ENCODE measurements at places on chromosomes 16 and 17.
A peak's percentile ranks its signal among the peaks of the same experiment; 100 is the strongest.

- H3K27ac ChIP-seq: no peak overlapping the region
- H3K4me3 ChIP-seq: no peak overlapping the region
- no peak for DNase-seq
- peaks cover 34% of the 10 kb centered on the region for H3K36me3 ChIP-seq
- H3K4me1 ChIP-seq: peaks cover 71% of the 10 kb centered on the region
- no peaks in the 10 kb centered on the region for H3K27me3 ChIP-seq
Observed at GRCh38 chr17:41910701-41911391, 7.9 kb downstream of the ACLY start.

DNA sequence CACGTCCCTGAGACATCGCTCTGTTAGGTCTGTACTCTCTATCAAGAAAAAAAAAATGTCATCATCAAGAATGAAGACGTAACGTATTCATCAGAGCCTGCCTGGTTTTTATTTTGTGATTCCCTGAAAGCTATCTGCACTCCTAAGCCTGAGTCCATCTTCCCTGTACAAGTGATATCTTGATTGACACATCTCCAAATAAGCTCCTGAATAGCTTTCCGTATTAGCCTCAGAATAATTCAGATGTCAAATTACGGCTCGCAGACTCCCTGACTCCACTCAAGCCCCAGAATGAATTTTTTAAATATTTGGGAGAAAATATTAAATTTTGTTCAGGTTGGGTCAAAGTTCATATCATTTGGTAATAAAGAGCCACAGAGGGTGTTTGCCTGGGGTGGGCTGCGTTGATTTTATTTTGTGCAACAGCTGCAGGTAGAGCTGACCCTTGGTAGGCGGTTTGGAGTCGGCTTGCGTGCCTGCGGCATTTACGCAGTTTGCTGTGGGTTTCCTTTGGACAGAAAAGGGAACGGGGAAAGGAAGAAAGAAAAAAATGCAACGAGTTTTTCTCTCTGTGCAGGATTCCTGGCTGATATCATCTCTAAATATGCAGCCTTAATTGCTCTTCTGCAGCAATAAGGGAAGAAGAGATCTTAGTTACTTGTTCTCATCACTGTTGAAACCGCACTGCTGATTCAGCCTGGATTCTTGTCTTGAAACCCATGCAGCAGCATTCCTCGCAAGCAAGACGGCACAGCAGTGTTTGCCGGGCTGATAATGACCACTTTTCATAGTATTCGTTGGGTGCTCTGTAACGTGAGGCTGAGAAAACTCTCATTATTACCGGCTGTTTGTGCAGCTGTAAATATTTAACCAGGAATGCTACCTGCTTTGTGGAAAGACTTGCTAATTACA lies 114.7 kb downstream of the IRX3 start:
- no peaks in the 10 kb centered on the region for H3K27me3 ChIP-seq
- peaks cover 77% of the 10 kb centered on the region for H3K4me1 ChIP-seq
- no peak overlapping the region for H3K4me3 ChIP-seq
- DNase-seq: peak; percentile 46
- no peaks in the 10 kb centered on the region for H3K36me3 ChIP-seq

GRCh38 chr16:9203956-9204355 lies 112.5 kb downstream of the HAPSTR1 start:
- no peak overlapping the region for H3K4me3 ChIP-seq
- H3K27me3 ChIP-seq: 0 out of 2 replicates have a peak, but pooled peaks cover 2% of the 10 kb centered on the region
- H3K27ac ChIP-seq: no peak overlapping the region
- no peaks in the 10 kb centered on the region for H3K4me1 ChIP-seq
- DNase-seq: no peak
- H3K36me3 ChIP-seq: no peaks in the 10 kb centered on the region

DNA sequence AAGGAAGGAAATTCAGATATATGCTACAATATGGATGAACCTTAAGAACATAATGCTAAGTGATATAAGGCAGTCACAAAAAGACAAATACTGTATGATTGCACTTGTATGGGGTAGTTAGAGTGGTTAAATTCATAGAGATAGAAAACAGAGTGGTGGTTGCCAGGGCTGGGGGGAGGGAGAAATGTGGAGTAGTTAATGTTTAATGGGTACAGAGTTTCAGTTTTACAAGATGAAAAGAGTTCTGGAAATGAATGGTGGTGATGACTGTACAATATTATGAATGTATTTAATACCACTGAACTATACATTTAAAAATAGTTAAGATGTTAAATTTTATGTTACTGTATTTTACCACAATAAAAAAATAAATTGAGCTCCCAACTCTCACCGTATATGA lies 157.9 kb downstream of the TOX3 start:
- H3K27ac ChIP-seq: no peak overlapping the region
- H3K4me3 ChIP-seq: no peak overlapping the region
- H3K27me3 ChIP-seq: no peaks in the 10 kb centered on the region
- peaks cover 32% of the 10 kb centered on the region for H3K4me1 ChIP-seq
- peak; percentile 59 for DNase-seq
- H3K36me3 ChIP-seq: no peaks in the 10 kb centered on the region

DNA sequence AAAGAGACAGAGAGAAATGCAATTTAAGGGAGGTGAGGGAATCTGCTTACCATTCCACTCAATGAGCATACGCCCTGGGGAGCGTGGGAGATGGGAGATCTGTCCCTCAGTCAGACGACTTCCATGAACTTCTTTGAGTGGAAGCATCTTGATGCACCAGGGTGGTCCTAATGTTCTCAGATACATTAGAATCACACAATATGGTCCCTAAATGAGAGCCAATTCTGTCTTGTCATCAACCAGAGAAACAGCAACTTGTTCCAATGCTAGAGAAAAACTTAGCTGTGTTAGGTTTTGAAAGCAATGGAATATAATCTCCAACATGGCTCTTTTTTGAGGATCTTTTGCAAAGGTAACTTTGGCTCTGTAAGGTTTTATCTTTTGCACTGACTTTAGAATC lies 44.1 kb downstream of the GPR139 start:
- DNase-seq: no peak
- H3K4me3 ChIP-seq: no peak overlapping the region
- no peaks in the 10 kb centered on the region for H3K4me1 ChIP-seq

GRCh38 chr17:77693776-77694175 lies 264.7 kb upstream of the TNRC6C start:
- H3K36me3 ChIP-seq: no peaks in the 10 kb centered on the region
- peaks cover 90% of the 10 kb centered on the region for H3K27me3 ChIP-seq
- H3K4me3 ChIP-seq: no peak overlapping the region
- DNase-seq: no peak
- H3K4me1 ChIP-seq: no peaks in the 10 kb centered on the region

GRCh38 chr17:71636644-71637043 lies 484.2 kb upstream of the SOX9 start:
- H3K4me3 ChIP-seq: no peak overlapping the region
- H3K36me3 ChIP-seq: no peaks in the 10 kb centered on the region
- DNase-seq: no peak
- H3K27ac ChIP-seq: no peak overlapping the region
- no peaks in the 10 kb centered on the region for H3K4me1 ChIP-seq
- H3K27me3 ChIP-seq: no peaks in the 10 kb centered on the region

DNA sequence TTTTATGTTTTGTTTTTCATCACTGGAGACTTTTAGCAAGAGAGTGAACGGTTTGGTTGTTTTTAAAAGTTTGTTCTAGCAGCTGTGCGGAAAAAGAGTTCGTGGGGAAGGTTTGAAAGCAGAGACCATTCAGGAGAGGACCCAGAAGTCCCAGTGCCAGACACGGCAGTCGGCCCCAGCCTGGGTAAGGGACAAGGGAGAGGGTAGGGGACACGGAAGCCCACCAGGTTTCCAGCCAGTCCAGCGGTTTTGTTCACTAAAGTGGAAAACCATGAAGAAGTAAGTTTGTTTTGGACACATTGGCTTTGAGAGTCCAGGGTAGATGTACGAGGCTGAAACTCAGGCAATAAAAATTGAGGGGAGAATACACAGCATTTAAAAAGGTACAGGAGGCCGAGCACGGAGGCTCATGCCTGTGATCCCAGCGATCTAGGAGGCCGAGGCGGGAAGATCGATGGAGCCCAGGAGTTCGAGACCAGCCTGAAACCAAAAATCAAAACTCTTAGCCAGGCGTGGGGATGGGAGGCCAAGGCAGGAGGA lies 56.8 kb upstream of the RPH3AL start:
- DNase-seq: no peak
- peaks cover 33% of the 10 kb centered on the region for H3K4me1 ChIP-seq
- peak overlapping the region; percentile 60 for H3K27ac ChIP-seq
- no peaks in the 10 kb centered on the region for H3K27me3 ChIP-seq
- H3K36me3 ChIP-seq: no peaks in the 10 kb centered on the region

GRCh38 chr17:68273722-68274121 lies 17.2 kb downstream of the SLC16A6 start:
- H3K27me3 ChIP-seq: no peaks in the 10 kb centered on the region
- H3K36me3 ChIP-seq: 0 out of 3 replicates have a peak, but pooled peaks cover 3% of the 10 kb centered on the region
- H3K27ac ChIP-seq: no peak overlapping the region
- DNase-seq: no peak

DNA sequence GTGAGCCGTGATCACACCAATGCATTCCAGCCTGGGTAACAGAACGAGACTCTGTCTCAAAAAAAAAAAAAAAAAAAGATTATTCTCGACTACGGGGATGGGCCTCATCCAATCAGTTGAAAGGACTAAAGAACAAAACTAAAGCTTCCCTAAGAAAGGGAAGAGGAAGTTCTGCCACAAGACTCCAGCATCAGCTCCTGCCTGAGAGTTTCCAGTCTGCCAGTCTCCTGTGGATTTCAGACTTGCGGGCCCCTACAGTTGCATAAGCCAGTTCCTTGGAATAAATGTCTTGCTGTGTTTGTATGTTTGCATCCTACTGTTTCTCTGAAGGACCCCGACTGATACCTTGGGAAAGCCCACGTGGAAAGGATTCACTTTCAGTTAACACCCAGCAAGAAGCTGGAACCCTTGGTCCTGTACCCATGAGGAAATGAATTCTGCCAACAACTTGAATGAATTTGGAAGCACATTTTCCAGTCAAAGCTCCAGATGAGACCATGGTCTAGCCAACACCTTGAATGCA lies 26.3 kb upstream of the FZD2 start:
- H3K36me3 ChIP-seq: no peaks in the 10 kb centered on the region
- peaks cover 10% of the 10 kb centered on the region for H3K4me1 ChIP-seq
- no peak overlapping the region for H3K27ac ChIP-seq
- DNase-seq: no peak
- no peaks in the 10 kb centered on the region for H3K27me3 ChIP-seq

DNA sequence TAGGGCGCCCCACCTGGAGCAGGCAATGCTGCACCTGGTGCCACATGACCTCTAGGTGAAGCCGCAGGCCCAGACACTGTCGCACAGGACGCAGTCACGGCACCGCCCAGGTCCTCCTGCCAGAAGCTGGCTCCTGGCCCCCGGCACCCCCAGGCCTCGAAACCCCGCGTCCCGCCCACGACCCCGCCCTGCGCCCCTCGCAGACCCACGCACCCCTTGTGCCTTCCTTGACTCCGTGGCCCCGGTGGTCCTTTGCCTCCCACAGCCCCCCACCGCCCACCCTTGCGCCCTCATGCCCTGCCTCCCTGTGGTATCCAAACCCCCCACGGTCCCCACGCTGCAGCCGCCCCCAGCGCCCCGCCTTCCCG lies 6.3 kb upstream of the C1QTNF8 start:
- no peak for DNase-seq
- peaks cover 31% of the 10 kb centered on the region for H3K27me3 ChIP-seq
- H3K4me3 ChIP-seq: no peak overlapping the region
- H3K4me1 ChIP-seq: no peaks in the 10 kb centered on the region
- no peak overlapping the region for H3K27ac ChIP-seq
- H3K36me3 ChIP-seq: no peaks in the 10 kb centered on the region

DNA sequence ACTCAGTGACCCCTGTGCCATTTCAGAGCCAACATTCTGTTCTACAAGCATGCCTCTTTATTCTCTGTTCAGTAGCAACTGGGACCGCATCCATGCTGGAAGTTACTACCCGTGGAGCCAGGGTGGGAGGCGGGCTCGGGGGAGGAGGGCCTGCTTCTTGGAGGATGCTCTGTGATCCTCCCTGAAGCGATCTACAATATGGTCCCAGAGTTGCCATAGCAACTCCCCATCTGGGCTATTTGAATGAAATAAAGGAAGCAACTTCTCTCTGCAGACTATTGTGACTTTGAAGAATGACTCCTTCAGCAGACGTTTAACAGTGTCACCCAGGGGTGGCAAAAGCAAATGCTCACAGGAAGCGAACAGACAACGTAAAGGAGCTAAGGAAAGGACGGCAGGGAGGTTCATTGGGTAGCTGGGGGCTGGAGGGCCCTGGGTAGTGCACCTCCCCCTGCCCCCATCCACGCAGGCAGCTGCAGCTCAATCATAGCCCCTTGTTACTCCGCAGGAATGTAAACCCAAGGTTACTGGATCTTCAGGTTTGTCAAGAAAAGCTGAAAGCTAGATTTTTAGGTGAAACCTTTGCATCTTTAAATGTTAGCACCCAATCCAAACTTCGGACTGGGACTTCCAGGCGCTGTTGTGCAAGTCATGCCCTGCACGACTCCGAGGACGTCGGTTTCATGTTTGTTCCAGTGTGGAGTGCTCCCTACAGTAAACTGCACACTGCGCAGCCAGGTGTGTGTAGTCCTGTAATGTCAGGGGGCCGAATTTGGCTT lies 51.1 kb upstream of the MEAK7 start:
- peak overlapping the region; percentile 11 for H3K4me3 ChIP-seq
- peaks cover 37% of the 10 kb centered on the region for H3K4me1 ChIP-seq
- H3K27me3 ChIP-seq: no peaks in the 10 kb centered on the region
- no peaks in the 10 kb centered on the region for H3K36me3 ChIP-seq
- DNase-seq: no peak
- no peak overlapping the region for H3K27ac ChIP-seq

GRCh38 chr16:9484881-9485280 lies 393.4 kb downstream of the HAPSTR1 start:
- no peaks in the 10 kb centered on the region for H3K36me3 ChIP-seq
- H3K4me1 ChIP-seq: no peaks in the 10 kb centered on the region
- no peak overlapping the region for H3K27ac ChIP-seq
- H3K27me3 ChIP-seq: no peaks in the 10 kb centered on the region
- DNase-seq: no peak
- no peak overlapping the region for H3K4me3 ChIP-seq

DNA sequence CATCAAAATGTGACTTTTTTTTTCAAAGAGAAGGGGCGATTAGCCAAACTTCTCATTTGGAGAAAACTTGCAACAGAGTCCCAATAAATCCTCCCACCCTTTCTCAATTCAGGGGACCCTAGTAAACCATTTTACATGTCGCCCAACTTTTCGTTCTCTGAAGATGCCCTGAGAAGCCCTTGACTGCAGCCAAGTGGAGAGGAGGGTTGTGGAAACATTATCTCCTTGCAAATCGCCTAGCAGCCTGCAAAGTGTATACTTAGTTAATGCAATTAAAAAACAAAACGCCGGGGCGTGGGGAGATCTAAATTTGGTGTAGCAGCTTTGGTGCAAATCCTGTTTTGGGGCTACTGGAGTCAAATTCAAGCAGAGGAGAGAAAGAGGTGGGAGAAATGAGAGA lies 1.2 kb upstream of the SHISA9 start:
- no peaks in the 10 kb centered on the region for H3K36me3 ChIP-seq
- peaks cover 14% of the 10 kb centered on the region for H3K27me3 ChIP-seq
- H3K4me3 ChIP-seq: no peak overlapping the region

DNA sequence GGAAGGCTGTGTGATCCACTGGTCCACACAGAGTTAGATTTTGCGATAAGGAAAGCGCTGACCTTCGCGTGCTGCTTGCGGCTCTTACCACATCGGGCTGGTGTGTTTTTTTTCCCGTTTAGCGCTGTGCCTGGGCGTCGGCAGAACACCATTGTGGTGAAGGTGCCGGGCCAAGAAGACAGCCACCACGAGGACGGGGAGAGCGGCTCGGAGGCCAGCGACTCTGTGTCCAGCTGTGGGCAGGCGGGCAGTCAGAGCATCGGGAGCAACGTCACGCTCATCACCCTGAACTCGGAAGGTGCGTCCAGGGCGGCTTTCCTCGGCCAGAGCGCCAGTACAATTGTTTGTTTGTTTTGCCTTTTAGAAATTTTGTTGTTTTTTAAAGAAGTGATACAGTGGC lies 54.7 kb downstream of the BANP start:
- H3K4me1 ChIP-seq: no peaks in the 10 kb centered on the region
- H3K4me3 ChIP-seq: no peak overlapping the region
- H3K27me3 ChIP-seq: no peaks in the 10 kb centered on the region

All from HepG2 (cell line).